ENCODE measurements at places on chromosomes 2 and 18.
A peak's percentile ranks its signal among the peaks of the same experiment; 100 is the strongest.

- DNase-seq = no peak
Observed at GRCh38 chr2:240789501-240790369, 30.3 kb downstream of the KIF1A start.

DNA sequence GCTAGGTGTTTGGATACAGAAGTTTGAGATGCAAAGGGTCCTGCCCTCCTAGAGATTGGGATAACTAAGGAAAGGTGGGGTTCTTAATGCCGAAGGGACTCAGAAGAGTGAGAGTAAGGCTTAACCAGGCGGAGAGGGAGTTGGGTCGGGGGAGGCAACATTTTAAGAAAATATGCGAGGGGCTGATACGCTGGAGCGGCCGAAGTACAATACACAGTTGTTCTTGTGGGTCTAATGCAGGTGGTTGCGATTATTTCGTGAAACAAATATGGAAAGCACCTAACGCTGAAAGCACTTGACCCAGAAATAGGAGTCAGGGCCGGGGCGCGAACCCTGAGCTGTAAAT, 344 bp upstream of the MRPL33 start:
- no peak for DNase-seq

DNA sequence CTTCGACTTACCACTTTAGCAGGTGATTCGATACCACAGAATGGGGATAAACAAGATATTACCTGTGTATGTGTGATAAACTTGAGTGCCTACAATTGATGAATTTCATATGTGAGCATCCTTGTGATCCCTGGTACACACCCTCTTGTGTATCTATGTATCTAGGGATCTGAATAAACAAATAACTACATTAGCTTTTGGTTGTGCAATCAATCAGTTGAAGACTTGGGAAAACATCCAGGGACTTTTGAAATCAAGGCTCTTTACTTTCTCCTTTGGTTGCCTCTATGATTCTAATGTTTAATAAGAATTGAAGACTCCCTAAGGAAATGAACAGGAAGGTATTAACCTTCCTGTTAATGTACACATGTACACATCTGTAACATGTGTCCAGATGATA, 97.3 kb upstream of the DCC start:
- no peak for DNase-seq

DNA sequence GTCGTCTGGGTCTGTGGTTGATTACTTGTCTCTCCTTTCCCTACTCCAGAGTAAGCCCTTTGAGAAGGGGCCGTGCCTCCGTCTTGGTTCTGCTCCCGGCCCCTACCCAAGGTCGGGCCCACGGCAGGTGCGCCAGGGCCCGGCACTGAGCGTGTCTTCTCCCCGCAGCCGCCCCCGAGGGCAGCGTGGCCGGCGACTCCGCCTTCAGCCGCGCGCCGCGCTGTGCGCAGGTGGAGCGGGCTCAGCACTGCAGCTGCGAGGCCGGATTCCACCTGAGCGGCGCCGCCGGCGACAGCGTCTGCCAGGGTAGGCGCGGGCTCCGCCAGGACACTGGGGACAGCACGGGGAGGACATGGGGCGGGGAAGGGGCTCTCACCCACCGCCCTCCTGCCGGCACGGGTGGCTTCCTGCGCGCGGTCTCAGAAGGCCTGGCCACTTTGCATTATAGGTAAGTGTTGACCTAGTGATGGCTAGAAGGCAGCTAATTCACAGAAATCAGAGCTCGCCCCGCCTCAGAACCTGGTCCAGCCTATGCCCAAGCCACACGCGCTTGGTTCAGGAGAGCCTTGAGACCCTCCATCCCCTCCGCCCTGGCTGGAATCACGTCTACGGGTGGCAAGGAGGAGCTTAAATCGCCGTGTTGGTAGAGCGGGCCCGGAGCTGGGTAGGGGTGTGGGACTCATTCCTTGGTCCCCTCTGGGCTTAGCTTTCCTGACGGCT, 43.5 kb downstream of the FBLN7 start:
- no peak for DNase-seq

DNA sequence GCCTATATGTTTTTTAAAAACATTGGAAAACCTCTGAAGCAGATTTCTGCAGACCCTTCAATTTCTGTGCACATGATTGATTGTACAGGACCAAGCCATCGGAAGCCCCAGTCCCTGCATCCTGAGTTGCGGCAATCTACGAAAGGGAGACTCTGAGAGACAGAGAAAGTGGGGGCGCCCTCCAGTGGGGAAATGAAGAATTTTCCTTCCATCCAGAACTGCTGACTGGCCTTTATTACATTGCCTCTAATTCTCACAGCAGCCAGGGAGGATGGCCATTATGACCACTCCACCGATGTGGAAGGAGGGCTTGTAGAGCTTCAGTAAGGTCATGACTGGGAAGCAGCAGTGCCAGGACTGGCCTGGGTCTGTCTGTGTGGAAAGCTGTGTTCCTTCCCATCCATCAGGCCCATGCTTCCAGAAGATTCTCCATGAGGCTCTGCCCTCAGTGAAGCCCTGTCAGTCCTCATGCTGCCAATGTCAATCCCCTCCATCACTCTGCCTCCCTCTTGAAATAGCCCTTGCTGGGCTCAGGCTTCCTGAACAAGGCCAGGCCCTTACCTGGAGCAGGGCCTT, 20.0 kb upstream of the RESP18 start:
- DNase-seq = peak; percentile 70

- no peak for DNase-seq
Observed at GRCh38 chr2:1960761-1961160, 216.4 kb upstream of the PXDN start.

GRCh38 chr2:133421516-133422324, 146.5 kb downstream of the NCKAP5 start:
- no peak for DNase-seq

DNA sequence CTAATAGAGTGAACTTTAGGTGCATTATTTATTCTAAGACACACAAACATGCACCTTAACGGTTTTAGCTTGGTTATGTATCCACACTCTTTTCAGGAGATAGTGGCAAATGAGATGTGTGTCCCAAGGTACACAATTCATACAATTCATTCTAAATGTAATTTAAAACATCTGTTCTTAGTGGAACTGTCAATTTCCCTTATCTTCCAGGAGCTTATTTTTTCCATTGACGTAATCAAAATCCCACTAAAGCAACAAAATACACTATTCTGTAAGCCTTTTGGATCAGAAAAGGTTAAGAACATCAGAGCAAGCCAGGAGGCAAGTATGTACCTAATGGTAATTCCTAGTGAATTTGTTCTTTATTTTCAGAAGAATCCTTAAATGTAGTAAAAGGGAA, 19.8 kb downstream of the EIF2AK3 start:
- no peak for DNase-seq

DNA sequence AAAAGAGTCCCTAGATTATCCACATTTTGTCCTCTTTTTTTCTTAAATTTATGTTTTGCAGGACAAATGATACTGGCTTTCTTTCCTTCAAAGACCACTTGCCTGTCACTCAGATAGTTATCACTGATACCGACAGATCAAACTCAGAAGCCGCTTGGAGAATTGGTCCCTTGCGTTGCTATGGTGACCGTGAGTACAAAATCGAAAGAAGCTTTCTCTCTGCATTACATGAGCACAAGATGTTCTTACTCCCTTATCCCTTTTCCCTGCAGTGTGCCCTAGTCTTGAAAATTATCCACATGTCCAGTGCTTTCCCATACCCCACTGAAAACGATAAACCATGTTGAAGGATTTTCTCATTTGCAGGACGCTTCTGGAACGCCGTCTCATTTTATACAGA, 738.5 kb downstream of the CNTNAP5 start:
- no peak for DNase-seq

DNA sequence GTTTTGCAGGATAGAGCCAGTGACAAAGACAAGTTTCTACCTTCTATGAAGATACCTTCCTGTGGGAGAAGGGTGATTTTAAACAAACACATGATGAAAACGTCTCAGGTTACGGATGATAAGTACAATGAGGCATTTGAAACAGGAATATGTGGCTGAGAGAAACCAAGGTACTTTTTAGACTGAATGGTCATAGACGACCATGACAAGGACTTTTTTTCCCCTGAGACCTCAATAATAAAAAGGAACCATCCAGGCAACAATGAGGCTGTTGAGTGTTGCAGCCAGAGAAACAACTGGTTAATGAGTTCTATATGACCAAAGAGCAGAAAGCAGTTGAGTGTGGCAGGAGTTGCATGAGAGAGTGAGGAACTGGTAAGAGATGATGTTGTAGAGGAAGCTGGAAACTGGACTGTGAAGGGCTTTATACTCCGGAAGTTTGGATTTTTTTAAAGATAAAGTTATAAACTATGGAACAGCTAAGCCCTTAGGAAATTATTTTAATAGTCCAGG, 306.1 kb upstream of the CYRIA start:
- DNase-seq = no peak

DNA sequence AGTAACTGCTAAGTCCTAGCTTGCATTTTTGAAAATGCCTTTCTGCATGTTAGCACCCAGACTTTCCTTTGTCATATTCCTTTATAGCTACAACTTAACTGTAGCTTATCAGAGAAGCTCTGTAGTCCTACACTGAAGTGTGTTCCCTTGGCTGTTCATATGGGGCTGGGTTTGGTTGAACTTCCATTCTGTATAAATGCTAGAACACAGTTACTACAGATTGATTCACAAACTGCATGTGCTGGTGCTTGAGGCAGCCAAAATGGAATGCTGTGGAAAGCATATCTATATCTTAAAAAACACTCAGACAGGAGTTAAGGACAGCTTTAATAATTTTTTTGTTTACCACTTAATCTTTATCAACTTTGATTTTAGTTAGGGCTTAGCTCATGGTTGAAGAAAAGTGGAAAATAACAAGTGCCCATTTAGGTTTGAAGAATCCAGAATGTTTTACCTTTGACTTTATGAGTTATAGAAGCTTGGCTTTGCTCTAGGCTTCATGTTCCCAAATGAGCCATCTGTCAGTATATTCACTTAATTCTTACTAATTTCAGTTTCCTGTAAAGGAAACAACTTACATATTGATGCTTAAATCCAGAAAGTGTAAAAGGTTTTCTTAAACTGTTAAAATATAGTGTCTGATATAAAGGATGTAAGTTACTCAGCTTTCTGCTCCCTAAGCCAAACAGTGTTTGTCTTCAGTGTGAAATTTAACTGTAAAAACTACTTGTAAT, 148.9 kb downstream of the AGPS start:
- DNase-seq = no peak

DNA sequence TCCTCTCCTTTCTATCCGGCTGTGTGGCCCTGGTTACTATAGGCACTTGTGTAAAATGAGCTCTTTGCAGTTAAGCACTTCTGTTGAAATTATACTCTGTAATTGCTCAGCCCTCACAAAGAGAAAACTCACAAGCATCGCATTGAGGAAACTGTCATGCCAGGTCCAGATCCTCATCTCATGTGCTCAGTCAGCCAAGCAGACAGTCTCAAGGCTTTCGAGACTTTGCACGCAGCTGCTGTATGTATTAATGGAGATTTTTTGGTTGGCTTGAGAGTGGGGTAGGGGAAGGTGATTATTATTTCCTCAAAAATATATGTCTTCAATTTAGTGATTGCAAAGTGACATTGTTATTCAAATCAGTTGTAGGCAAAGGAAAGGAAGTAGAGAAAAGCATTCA, 33.0 kb upstream of the PHLPP1 start:
- DNase-seq = no peak

DNA sequence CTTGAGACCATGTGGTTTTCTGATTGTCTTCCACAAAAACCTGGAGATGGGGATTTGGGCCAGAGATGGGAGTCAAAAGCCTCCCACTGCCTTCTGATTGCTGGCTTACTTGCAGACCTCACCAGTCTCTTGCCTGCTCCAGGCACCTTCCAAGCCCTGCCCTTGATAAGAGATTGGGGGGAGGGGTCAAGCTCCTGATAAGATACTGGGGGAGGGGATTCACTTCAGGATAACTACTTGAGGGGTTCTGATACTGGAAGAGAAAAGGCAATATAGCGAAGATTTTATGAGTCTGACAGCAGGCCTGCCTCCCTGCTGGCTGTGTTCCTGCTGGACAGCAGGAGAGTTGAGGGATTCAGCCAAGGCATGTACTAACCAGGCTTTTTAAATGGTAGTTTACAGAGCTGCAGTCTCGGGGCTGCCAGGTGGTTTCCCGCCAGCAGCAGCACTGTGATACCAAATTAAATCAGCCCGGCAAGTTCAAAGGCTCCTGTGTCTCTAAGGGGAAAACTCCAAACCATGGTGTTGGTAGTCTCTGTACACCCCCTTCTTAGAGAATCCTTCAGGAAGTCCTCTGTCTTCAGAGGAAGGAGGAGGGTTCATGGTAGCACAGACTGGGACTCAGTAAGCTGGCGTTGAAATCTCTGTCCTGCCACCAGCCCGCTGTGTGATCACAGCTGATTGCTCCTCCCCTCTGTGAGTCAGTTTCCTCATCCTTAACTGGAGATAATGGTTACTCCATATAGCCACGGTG, 58.3 kb downstream of the FBXO36 start:
- no peak for DNase-seq

DNA sequence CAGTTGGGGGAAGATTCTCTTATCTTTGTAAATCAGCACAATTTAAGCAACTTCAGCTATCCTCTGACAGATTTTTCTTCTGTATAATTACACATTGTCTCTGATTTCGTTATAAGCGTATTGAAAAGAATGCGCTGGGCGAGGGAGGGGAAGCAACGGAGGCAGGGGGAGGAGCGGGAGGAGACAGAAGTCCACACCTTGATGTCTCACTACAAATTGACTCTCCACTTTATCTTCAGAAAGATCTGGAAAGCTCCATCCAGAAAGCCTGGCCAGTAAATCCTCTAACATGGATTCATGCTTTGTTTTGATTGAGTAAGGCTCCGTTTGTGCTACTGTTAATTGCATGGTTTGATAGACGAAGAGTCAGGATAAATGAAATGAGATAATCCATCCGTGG, 76.6 kb downstream of the SMIM21 start:
- no peak for DNase-seq

GRCh38 chr18:24126155-24126961, 12.5 kb upstream of the CABYR start:
- DNase-seq = no peak

- no peak for DNase-seq
Observed at GRCh38 chr2:226495466-226496272, 304.0 kb downstream of the IRS1 start.

- DNase-seq = no peak
Observed at GRCh38 chr2:20563251-20563650, 87.6 kb downstream of the HS1BP3 start.

GRCh38 chr2:142682528-142682927, 194.9 kb upstream of the KYNU start:
- DNase-seq = peak; percentile 58

DNA sequence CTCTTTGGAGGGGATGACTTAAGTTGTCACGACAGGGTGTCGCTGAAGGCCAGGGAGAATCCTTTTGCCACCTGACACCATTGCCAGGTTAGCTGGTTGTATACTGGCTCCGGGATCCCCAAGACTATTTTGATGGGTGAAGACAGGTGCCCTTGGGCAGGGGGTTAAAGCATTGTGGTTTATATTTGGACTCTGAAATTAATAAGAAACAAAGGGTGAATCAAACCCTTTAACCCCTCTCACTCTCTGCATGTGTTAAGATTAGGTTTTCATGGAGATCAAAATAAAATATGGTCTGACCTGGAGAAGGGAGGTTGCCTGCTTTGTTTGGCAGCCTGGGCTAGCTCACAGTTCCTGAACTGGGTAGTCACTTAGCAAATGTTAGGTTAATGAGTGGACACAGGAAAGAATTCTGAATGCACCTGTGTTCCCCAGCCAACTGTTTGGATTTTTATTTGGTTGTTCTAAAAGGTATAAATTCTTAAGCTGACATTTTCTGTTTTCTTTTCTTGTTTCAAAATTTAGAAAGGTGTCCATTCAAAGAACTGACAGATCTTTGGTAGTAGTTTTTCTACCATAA, 301.7 kb downstream of the KCNS3 start:
- no peak for DNase-seq

- DNase-seq = no peak
Observed at GRCh38 chr18:32910694-32911296, 138.0 kb upstream of the KLHL14 start.

GRCh38 chr18:74137920-74138538, 9.6 kb downstream of the FBXO15 start:
- no peak for DNase-seq
